Stimulated activated CD4-positive, alpha-beta T cell treated with anti-CD3 and anti-CD28 coated beads, Interleukin-1b, Interleukin-23, amount 100 ng/mL, for 24 hours (primary cell): ENCODE measurements at places on chromosomes 13 and 19.

- DNase-seq, result no peak
Observed at GRCh38 chr13:75803164-75803611, 167.1 kb downstream of the LMO7 start.

DNA sequence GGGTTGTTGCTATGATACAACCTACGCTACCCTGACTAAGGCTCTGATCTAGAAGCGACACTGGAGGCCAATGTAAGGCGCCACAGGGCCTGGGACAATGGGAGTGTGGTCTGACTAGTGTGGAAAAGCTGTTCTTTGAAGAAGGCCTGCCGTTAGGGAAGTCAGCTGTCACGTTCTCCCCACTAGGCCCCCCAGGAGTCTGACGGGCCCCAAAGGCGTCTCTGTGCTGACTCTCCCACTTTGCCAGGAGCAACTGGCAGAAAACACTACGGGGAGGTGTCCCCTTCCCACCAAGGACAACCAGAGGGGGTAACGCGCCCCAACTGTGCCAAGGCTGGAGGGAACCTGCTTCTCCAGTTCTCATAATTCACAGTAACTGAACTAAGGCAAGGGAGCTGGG is 25.3 kb upstream of the EIF3G start:
- no peak for DNase-seq

- DNase-seq, result no peak
Observed at GRCh38 chr13:20525144-20525600, 485 bp downstream of the CRYL1 start.

DNA sequence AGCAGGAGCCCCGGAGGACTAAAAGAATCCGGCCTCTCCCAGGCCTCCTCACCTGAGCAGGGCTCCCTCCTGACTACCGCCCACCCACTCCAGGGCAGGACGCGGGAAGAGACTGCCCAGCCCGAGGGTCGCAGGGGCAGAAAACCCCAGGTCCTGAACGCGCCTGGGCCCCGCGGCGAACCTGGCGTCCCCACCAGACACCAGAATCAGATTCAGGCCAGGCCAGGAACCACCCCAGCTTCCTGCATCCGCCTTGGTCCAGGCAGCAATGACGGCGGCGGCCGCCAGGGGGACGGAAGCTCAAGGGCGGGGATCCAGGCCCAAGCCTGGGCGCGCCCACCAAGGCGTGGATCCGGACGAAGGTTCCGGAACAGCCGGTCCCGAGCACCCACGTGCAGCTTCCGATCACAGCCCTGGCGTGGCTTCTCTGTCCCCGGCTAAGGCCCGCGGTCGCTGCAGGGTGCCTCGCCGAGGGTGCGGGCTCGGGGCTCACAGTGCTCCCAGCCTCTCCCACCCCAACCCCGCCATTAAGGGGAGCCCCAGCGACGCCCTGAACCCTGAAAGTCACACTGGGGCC is 3.6 kb downstream of the LGALS7 start:
- DNase-seq, result peak; percentile 87

DNA sequence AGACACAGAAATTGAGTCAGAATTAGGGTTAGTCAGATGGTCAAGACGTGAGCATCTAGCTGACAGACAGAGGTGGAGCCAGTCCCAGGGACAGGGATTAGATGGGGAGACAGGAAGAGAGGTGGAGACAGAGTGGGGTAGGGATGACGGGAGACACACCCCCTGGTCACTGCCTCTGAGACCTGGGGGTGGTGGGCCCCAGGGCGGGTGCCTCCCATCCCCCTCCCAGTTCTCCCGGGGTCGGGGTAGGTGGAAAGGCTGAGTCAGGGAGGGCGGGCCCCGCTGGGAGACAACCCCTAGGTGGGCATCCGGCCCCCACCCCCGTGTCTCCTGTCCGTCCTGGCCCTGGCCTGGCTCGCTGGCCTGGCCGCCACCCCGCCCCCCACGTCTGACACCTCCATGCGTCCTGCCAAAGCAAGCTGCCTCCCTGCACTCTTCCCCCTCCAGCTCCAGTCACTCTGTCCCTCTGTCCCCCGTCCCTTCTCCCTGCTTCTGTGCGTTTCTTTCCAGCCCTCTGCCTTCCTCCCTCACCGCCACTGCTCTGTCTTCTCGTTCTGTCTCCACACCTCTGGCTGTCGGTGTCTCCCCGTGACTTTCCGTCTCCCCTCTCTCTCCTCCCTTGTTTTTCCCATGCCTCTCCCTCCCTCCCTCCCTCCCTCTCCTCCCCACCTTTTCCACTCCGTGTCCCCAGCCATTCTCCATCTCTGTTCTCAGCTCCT is 15.1 kb downstream of the CCDC97 start:
- no peak for DNase-seq

- DNase-seq, result peak; percentile 66
Observed at GRCh38 chr19:4768934-4769777, 22.4 kb upstream of the FEM1A start.

DNA sequence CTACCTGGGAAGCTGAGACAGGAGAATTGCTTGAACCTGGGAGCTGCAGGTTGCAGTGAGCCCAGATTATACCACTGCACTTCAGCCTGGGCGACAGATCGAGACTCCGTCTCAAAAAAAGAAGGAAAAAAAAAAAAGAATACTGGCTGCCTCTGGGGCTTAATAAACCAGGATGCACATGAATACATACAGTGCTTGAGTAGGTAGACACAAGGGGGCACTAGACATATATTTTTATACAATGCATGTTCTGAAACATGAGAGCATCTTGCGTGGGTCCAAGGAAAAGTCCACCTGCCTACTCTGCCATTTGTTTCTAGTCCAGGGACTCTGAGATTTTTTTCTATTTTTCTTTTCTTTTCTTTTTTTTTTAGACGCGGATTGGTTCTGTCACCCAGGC is 31.2 kb downstream of the KEAP1 start:
- no peak for DNase-seq

GRCh38 chr19:43735957-43736356 is 18.8 kb downstream of the SMG9 start:
- no peak for DNase-seq

GRCh38 chr13:35470671-35471661 is 5.5 kb downstream of the MAB21L1 start:
- no peak for DNase-seq

GRCh38 chr13:78198419-78198818 is 279.8 kb upstream of the EDNRB start:
- no peak for DNase-seq

GRCh38 chr13:108082481-108082880 is 132.9 kb downstream of the LIG4 start:
- no peak for DNase-seq

GRCh38 chr19:7349961-7350711 is 1.4 kb downstream of the ARHGEF18 start:
- DNase-seq, result no peak

DNA sequence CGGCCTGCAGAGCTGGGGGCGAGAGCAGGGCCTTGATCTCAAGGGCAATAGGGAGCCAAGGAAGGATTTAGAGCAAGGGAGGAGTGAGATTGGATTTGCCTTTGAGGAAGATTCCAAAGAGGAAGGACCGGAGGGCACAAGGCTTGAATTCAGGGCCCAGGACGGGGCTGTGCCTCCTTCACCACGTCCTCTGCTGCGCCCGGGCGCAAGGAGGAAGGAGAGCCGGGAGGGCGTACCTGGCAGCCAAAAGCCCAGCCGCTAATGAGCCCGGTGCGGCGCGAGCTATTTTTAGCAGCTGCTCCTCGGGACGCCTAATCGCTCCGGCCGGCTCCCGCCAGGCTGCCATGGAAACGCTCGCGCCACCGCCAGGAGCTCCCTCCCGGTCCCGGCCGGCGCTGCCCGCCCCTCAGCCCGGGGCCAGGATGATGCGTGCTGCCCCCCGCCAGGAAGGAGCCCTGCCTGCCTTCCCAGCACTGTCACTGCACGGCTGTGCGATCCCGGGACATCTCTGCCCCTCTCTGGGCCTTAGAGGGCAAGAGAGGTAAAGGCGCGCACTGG is 31.3 kb downstream of the TINCR start:
- no peak for DNase-seq

GRCh38 chr13:101127741-101128353 is 288.5 kb downstream of the NALCN start:
- DNase-seq, result no peak

DNA sequence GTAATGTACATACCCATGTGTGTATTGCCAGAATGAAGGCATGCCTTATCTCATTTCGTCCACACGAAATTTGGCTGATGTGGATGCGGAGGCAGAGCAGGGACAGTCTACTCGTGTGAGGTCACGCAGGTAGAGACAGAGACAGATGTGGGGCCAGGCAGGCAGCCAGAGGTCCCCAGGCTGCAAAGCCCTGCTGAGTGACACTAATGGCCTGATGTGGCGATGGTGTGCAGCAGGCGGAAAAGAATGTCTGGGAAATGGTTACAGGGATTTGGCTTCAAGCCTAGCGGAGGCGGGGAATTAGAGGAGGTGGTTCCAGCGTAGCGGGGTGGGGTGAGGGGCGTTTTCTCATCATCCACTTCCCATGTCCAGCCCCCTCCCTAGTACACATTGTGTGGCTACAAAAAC is 4.2 kb upstream of the IZUMO2 start:
- DNase-seq, result no peak

GRCh38 chr13:49550942-49551644 is 34.3 kb downstream of the RCBTB1 start:
- DNase-seq, result no peak

GRCh38 chr13:67568205-67568604 is 338.1 kb upstream of the PCDH9 start:
- no peak for DNase-seq

GRCh38 chr13:50543782-50544181 is 299.7 kb downstream of the DLEU7 start:
- DNase-seq, result no peak

DNA sequence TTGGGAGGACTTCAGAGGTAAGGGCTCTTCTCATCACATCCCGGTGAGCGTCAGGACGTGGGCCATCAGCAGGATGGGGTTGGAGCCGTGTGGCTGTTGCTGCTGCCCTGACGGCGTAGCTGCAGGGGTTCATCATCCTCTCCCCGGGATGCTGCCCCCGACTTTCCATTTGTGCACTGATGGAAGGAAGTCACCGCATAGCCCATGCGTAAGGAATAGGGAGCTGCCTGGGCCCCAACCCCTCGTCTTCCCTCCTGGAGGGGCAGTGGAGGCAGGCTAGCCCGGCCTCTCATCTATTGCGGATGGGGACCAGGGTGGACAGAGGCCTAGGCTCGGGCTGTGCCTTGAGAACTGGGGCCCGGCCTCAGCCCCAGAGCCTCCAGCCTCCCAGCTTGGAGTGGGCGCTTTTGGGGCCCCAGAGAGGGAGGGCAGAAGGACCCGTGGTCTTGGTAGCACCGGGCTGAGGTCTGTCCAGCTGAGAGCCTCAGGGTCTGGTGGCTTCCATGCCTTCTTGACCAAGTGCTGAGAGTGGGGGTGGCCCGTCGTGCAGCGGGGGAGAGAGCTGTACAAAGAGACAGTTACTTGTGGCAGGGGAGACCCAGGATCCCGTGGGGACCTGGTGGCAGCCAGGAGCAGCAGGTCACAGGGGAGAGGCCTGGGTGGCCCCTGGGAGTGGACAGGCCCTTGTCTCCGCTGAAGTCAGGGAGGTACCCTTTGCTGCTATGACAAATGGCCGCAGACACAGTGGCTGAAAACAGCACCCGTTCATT is 44.0 kb downstream of the KDM4B start:
- no peak for DNase-seq

DNA sequence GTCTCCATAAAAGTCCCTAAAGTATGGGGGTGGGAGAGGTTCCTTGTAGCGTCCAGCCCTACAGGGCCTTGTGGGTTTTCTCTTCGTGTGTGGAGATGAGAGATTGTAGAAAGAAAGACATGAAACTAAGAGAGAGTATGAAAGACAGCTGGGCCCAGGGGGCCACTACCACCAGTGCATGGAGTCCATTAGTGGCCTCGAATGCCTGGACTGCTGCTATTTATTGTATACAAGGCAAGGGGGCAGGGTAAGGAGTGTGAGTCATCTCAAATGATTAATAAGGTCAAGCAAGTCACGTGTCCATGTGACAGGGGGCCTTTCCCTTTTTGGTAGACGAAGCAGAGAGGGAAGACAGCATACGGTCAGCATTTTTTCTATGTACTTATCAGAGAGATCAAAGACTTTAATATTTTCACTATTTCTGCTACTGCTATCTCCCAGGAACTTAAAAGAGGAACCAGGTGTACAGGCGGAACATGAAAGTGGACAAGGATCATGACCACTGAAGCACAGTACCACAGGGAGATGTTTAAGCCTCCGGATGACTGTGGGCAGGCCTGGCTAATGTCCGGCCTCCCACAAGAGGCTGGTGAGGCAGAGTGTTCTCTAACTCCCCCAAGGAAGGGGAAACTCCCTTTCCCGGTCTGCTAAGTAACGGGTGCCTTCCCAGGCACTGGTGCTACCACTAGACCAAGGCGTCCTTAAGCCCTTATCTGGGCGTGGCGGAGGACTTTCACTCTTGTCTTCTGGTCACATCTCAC is 25.5 kb downstream of the FGF21 start:
- DNase-seq, result no peak

DNA sequence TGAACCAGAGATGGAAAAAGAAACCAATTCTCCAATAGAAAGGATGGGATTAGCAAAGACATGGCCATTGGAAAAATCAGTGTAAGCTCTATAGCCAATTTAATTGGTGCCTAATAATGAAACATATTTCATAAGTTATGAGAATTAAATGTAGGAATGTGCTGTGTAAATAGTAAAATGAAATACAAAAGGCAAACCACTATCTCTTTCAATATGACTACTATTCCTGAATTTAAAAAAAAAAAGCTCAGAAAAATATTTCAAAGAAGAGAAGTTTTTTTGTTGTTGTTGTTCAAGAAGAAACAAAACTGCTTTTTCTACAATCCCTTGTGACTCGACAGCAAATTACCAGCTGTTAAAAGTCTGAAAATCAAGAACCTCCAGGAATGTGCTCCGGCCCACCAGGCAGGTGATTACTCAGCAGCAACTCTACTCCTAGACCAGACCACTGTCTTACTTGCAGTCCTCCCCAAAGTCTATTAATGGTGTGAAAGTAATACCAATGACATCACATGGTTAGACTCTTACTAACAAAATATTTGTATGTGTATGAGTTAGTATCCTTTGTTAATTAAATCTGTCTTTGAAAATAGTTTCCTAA is 362.4 kb downstream of the KCTD12 start:
- no peak for DNase-seq

DNA sequence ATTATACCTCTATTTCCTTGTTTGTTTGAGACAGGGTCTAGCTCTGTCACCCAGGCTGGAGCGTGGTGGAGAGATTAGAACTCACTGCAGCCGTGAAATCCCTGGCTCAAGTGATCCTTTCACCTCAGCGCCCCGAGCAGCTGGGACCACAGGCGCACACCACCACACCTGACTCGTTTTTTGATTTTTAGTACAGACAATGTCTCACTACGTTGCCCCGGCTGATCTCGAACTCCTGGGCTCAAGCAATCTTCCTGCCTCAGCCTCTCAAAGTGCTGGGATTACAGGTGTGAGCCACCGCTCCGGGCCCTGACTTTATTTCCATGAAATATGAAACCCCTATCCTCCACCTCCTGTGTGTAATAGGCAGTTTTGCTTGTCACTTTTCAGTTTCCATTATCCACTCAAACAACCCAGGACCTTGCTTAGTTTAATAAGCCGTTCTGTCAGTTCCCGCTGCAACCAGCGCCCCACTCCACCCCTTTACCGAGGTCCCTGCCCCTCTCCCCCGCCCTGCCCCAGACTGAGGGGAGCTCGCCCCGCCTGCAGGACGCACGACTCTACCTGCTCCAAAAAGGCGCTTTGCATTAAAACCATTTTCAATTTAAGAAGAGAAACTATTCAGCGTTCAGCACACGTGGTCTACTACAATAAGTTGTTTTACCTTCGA is 16.9 kb downstream of the ZNF816 start:
- no peak for DNase-seq
